ENCODE measurements at places on chromosomes 4 and X.

DNA sequence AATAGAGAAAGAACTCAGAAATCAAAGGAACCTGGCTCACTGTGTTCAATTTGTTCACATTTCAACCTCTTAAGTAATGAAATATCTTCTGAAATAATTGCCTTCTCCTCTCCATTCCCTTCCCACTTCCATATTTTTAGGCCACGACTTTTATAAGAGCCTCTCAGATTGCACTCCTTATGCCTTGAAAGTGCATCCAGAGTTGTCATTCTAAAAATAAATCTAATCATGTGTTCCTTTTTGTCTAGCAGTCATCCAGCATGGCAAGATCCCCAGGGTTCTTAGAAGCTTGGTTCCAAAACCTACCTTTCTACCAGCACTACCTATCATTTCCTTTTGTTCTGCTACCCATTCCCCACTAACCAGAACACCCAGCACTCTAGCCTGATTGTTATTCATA, 42.4 kb upstream of the RPA4 start:
- no peak for DNase-seq
- no peaks in the 10 kb centered on the region for H3K36me3 ChIP-seq
- H3K4me3 ChIP-seq, result no peak overlapping the region

DNA sequence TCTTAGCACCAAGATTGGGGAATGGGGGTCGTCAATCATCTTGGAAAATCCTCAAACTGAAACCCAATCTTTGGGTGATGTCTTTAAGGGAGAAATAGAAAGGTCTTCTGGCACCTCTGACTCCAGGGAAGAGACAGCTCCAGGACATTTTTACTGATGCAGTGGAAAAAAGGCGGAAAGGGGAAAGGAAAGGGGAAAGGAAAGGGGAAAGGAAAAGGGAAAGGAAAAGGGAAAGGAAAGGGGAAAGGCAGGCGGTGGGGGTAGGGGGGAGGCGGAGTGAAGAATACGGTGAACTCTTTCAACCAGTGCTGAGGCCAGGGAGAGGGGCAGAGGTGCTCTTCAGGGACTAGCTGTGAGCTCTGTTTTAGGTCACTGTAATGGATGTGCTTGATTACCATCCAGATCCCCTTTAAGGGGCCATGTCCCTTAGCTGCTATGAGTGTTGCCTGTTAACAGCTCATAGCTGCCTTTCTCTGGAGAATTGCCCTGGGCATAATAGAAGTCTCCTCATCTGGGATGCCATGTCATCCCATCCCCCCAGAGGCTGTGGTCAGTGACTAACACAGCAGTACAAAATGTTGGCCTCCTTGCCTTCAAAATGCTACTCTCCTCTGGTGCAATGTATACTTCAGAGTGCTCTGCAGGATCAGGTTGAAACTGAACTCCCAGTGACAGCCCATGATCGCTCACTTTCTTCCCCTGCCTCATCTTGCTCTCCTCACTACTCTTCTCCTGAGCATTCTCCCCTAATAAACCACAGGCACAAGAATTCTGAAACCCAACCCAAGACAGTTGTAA, 92.4 kb upstream of the AP1S2 start:
- no peak for DNase-seq
- no peaks in the 10 kb centered on the region for H3K27me3 ChIP-seq
- H3K27ac ChIP-seq, result no peak overlapping the region
- H3K4me1 ChIP-seq, result no peaks in the 10 kb centered on the region
- H3K4me3 ChIP-seq, result no peak overlapping the region

DNA sequence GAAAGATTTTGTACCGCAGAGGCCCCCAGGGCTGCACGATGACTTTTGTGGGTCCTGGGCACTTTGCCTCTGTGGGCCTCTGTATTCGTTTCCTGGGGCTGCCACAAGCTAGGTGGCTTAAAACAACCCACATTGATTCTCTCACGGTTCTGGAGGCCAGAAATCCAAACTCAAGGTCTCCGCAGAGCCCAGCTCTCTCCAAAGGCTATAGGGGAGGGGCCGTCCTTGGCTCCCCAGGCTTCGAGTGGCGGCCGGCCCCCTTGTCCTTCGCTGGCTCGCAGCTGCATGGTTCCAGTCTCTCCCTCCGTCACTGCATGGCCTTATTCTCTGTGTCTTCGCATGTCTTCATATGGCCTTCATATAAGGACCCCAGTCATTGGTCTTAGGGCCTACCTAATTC, 241.2 kb downstream of the EVC2 start:
- H3K4me1 ChIP-seq, result no peaks in the 10 kb centered on the region
- DNase-seq, result no peak
- H3K4me3 ChIP-seq, result no peak overlapping the region
- H3K27ac ChIP-seq, result no peak overlapping the region

DNA sequence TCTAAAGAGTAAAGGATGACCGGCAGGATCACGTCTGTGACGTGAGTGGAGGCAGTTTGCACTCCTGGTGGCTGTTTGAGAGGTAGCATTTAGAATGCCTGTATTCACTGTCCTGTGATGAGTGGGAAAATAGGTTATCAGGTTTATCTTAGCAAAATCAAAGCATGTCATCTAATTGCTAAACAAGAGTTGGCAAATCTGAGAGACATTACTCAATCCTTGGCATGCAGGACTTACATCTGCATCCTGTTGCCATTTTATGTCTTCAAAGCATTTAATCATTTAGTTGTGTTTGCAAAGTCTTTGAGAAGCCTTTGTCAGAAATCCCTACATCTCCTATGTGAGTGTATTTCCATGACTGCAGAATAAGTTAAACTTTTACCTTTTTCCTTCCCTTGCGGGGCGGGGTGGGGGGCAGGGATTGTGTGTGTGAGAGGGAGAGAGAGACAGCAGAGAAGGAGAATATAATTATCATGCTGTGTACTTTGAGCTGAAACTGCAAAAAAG, 41.4 kb upstream of the MSANTD1 start:
- H3K4me1 ChIP-seq, result peaks cover 6% of the 10 kb centered on the region
- H3K27ac ChIP-seq, result no peak overlapping the region
- DNase-seq, result no peak

Measured in Peyer's patch (tissue), 4 donors.